SK-N-DZ (cell line): ENCODE measurements at places on chromosomes 6 and 20.

DNA sequence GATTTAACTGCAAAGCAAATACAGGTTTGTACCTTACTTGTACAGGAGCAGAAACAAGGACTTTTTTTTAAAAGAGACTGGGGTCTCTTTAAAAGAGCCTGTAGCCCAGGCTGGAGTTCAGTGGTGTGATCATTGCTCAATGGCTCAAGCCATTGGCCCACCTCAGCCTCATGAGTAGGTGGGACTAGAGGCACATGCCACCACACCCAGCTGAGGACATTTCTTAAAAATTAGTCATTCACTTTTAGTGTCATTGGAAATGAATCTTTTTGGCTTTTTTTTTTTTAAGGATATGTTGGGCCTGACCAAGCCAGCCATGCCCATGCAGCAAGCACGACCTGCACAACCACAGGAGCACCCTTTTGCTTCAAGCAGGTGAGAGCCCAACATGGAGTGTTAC, 16.9 kb downstream of the SEC23B start:
- DNase-seq, result no peak

DNA sequence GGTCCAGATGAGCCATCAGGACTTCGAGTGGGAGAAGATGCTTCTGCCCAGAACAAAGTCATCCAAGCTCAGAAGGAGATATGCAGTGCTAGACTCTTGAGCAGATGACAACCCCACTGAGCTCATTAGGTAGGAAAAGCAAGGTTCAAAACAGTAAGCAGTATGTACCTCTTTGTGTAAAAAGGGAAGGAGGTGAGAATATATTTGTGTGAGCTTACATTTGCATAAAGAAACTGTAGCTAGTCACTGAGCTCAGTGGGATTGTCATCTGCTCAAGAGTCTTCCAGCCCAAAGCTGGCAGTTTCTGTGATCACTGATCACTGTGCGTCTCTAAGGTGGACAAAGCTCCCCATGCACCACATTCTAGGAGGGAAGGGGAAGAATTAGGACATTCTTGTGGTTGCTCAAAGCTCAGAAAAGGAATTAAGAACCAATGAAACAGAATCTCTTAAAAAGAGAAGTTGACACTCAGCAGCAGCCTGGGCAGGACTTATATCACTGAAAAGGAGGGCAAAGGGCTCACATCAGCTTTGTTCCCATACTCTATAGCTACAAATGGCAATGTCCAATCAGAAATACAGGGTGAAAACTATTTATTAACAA, 90.0 kb upstream of the MAFB start:
- DNase-seq, result no peak

DNA sequence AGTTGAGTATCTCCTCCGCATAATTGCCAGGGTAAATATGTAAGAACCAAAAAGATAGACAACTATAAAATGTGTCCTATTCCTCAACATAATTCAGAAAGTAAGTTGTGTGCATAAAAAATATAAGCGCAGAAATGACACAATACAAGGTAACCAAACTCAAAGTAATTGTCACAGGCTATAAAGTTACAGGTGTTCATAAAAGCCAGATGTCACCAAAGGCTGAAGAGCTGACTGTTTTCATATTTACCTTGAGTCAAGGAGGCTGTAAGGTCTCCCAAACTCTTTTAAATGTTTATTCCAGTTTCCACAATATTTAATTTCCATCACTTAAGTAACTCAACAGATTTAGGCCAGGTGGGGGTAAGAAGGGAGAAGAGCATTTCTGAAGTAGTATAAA, 192.2 kb upstream of the MARCKS start:
- DNase-seq, result no peak

DNA sequence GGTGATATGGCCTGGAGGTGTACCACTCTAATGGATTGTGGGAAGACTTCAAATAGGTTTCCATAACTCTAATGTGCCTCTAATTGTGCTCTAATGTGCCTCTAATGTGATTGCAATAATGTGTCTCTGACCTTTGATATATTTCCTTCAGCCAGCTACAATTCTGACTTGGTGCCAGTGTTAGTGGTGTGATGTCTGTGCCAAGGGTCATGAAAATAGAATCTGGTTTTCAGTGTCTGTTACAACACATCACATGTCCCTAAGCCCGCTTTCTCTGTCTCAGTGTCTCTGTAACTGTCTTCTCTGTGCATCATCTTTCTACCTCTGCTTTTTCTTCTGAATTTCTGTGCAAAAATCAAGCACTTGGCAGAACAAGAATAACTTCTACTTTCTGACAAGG, 77.2 kb upstream of the ECI2 start:
- no peak for DNase-seq

GRCh38 chr6:17552861-17553260, 47.2 kb upstream of the FAM8A1 start:
- DNase-seq, result no peak

GRCh38 chr20:45322952-45323383, 14.9 kb upstream of the MATN4 start:
- peak; percentile 76 for DNase-seq

GRCh38 chr6:46821458-46821881, 28.3 kb downstream of the MEP1A start:
- no peak for DNase-seq

DNA sequence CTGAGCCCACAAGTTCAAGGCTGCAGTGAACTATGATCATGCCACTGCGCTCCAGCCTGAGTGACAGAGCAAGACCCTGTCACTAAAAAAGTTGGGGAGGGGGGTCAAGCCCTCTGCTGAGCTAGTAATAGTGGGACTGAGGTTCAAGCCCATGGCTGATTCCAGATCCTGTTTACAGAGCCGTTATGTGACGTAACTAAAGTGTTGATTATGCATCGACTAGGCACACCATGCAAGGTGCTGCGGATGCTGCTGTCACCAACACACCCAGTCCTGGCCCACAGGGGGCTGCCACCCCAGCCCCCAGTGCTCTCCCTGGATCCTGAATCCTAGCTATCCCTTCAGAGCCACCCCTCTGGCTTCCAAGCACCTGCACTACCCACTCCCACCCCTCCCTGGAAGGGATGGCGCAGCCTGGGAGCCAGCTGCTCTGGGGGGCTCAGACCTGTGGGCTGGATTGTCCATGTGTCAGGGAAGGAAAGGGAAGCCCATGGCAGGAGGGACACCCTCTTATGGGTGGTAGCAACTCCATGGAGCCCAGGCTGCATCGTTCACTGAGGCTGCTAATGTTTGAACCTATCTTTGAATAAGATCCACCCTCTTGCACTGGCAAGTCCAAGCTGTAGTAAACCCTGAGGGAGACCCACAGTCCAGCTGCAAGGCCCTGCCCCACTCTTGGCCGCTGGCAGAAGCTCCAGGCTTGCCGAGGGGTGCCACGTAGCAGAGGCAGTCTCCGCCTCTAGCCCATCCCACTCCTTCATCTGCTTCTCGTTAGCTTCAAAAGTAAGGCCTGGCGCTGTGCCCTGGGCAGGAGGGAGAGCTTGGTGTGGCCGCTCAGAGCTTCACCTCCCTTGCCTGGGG, 95.0 kb downstream of the SNX5 start:
- DNase-seq, result peak; percentile 21

GRCh38 chr6:134532694-134533624, 215.0 kb upstream of the SGK1 start:
- no peak for DNase-seq

DNA sequence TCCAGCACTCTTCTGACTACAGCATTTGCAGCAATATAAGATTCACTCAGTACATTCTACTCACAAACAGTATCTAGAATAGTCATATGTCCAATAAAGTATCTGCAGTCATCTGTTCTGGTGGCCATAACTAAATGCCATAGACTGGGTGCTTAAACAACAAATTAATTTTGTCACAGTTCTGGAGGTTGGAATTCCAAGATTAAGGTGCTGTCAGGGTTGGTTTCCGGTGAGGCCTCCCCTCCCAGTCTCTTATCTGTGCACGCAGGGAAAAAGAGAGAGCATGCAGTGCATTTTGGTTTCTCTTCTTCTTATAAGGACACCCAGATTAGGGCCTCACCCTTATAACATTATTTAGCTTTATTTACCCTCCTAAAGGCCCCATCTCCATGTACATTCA, 21.3 kb upstream of the NUS1 start:
- DNase-seq, result no peak

- no peak for DNase-seq
These were observed 505.2 kb downstream of the CBLN4 start for GRCh38 chr20:55500130-55500529.

- no peak for DNase-seq
These were observed 70.4 kb upstream of the SLC2A12 start for GRCh38 chr6:134122775-134123174.

- DNase-seq, result no peak
These were observed 4.6 kb upstream of the RGS17 start for GRCh38 chr6:153135681-153136080.

DNA sequence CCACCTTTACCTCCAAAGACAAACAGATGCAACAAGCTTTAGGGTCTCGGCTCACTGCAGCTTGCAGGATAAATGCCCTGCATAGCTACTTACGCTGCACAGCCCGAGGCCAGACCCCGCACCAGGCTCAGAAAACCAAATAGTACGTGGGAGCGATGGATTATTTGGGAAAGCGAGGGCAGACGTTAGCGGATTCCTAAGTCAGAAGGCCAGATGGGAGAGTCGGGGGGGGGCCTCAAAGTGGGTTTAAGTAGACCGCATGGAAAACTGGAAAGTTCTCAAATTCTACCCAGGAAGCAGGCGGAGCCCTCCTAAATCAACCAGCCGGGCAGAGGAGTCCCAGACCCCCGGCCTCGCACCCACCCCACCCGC, 382 bp downstream of the SFT2D1 start:
- DNase-seq, result no peak

GRCh38 chr6:132131758-132132157, 180.6 kb upstream of the CCN2 start:
- DNase-seq, result no peak

GRCh38 chr20:39607141-39607540, 645.0 kb downstream of the DHX35 start:
- no peak for DNase-seq

DNA sequence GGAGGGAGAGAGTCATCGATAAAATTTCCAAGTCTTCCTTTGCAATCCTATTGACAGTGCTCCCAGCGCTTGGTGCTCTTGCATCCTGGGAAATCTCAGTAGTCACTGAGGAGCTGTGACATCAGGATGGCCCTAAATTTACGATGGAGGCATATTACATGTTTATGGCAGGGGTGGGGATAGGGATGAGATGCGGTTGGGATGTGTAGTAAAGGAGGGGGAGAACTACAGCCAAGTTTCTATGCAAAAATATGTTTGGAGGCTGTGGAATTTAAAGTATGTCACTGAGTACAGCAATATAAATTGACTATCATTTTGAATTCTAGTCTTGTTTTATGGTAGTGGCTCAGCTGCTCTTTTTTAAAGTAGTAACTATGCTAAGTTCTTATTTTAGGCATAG, 544.9 kb downstream of the PKHD1 start:
- DNase-seq, result no peak

DNA sequence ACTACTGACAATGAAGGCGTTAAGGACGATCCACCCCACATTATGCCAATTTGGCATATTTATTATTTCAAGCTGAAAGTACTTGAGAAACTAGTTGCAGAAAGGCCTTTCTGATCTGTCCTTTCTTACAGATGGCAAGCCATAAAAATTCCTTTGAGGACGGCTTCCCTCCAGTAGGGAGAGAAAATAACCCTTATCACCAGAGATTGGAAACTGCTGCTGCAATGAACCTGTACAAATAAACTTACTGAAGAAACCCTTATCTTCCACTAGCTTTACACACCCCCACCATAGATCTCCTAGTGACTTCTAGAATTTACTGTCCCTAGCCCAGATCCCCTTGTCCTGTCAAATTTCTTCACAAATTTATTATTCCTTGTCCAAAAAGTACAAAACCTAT, 105.2 kb downstream of the MAP7 start:
- no peak for DNase-seq

GRCh38 chr6:1267790-1268762, 43.8 kb upstream of the FOXQ1 start:
- no peak for DNase-seq

- DNase-seq, result no peak
These were observed 107.6 kb upstream of the MAP3K4 start for GRCh38 chr6:160883999-160884398.

DNA sequence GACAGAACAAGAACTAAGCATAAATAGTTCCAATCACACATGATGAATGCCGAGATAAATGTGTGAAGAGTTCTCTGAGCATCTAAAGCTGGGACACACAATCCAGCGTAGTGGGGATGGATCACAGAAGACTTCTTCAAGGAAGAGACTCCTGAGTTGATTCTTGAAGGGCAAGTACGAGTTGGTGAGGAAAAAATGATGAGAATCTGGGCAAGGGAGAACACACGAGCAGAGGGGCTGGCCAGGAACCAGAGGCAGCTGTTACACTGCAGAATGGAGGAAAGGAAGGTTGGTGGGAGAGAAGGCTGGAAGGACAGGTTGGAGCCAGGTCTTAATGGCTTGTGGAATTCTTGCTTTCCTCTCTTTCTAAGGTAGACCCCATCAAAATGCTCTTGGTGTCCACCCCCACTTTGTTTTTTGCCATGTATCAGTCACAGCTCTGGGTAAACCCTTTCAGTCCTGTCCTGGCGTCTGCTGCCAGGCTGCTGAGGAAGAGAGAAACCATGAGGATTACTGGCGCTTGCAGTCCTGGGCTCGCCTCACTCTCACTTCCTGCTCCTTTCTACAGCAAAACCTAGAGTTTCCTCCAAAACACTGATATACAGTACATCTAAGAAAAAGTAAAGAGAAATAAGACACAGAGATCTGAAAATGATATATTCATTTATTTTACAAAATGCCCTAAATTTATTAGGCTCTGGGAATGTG, 127.6 kb upstream of the FAM184A start:
- no peak for DNase-seq

DNA sequence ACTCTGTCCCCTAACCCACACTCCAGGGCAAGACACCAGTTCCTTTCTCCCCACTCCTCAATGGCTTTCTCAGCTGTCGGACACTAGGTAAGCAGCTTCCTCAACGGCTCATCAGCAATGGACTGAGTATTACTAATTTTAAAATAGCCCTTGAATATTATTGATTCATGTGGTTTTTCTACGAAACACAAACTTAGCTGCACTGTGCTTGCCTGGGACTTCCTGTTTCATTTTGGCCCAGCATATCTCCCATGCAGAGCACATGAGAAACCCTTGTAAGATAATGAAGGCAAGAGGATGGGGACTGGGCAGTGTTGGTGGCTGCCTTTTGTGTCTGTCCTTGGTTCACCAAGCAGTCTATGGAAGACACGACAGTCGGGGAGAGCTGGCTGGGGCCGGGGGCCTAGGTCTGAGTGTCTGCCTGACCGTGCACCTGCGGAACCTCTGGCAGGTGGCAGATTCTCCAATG, 48.9 kb downstream of the RNASET2 start:
- no peak for DNase-seq

DNA sequence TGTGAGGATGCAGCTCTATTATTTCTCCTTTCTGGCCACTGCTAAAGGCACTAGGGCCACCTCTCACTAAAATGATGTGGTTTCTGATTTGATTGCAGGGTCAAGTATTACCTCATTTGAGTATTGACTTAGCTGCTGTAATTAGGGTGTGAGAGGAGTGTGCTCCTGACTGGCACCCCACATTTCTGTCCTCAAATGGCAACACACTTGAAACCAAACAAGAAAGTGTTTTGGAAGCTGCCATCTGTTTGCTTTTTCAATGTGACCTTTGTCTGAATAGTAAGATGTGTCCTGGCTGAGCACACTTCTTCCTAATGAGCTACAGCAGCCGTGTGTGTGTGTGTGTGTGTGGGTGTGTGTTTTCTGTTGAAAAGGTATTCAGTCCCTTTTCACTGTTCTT, 62.8 kb upstream of the SCP2D1 start:
- DNase-seq, result no peak

- no peak for DNase-seq
These were observed 4.1 kb downstream of the TRPC4AP start for GRCh38 chr20:35088231-35089145.
